ENCODE measurements at places on chromosomes 3 and 15.

- no peak for DNase-seq
Observed at GRCh38 chr3:102443021-102443420, 8.2 kb downstream of the ZPLD1 start.

DNA sequence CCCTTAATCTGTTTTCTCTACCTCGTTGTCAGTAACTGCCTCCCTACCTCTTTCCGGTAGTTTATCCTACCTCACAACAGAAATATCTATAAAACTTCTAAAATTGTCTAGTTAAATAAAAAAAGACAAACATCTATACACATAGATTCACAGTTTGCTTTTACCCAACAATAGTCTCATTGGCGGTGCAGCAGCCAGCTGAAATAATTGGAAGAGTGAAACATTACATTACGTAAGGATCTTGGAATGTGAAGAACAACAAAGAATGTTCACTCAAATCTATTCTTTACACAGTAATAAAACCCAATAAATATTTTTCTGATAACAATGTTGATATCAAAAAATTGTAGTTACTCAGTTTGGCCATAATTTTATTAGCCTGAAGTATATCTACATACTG lies 115.5 kb upstream of the ARPP21 start:
- DNase-seq, result no peak

- no peak for DNase-seq
Observed at GRCh38 chr3:110352841-110353604, 718.6 kb upstream of the NECTIN3 start.

DNA sequence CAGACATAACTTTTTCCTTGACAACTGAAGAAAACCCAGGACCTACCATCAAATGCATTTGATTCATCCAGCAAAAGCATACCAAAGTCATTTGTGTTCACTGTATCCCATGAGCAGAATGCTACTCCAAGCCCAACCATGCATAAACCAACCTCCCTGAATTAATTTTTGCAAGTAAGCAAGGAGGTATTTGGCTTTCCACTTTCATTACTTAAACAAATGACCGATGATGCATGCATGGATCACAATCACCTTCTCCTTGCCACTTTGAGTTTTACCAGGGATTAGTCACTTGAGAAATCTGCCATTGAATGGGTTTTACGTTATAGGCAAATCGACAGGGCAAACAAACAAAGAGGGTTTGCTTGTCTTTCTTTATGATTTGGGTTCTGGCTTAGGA lies 214.8 kb downstream of the FMN1 start:
- no peak for DNase-seq

DNA sequence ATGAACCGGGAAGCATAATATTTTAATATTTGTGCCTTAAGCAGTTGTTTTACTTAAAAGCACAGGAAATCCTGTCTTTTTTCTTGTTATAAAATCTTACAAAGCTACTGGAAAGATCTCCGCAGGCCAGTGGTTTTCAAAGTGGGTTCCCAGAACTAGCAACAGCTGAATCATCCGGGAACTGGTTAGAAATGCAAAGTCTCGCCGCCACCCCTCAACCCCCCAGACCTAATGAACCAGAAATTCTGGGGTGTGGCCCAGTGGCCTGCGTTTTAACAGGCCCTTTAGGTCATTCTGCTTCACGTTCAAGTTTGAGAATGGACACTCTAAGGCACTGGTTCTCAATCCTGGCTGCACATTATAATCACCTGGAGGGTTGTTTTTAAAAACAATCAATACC lies 74.7 kb downstream of the PDZRN3 start:
- no peak for DNase-seq

GRCh38 chr3:37016903-37017302 lies 23.6 kb downstream of the MLH1 start:
- no peak for DNase-seq

GRCh38 chr3:36700537-36701248 lies 63.7 kb downstream of the DCLK3 start:
- peak; percentile 46 for DNase-seq

DNA sequence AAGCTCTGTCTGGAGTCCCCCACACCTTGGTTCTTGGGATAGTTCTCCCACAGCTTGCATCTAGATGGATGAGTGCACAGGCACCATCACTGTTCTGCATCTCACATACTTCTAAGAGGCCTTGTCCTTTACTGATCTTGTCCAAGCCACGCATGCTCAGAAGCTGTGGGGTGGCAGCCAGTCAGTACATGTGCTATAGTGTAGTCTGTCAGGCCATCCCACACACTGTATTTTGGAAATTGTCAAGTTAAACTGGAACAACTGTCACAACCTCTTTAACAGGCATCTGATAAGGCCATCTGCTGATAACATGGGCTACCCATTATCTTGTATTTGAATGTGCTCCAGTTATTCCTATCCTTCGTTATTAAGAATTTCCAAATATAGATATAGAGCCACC lies 296.5 kb upstream of the AZI2 start:
- DNase-seq, result no peak

- DNase-seq, result no peak
Observed at GRCh38 chr15:95557226-95558046, 773.1 kb upstream of the NR2F2 start.

DNA sequence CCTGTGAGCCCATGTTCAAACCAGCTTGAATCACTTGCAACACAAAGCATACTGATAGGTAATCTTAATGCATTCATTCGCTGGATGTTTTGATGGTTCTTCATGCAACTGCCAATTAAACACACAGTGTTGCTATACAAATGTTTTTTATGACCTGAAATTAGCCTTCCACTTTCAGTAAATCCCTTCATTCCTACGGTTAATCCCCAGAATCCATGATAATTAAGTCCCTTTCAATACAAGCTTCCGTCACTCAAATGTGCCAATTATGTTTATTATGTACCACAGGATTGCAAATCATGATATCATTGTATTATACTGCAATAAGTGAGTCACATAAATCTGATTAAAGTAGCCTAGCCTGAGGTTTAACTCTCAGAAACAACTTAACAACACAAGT lies 14.5 kb upstream of the LYZL4 start:
- no peak for DNase-seq

DNA sequence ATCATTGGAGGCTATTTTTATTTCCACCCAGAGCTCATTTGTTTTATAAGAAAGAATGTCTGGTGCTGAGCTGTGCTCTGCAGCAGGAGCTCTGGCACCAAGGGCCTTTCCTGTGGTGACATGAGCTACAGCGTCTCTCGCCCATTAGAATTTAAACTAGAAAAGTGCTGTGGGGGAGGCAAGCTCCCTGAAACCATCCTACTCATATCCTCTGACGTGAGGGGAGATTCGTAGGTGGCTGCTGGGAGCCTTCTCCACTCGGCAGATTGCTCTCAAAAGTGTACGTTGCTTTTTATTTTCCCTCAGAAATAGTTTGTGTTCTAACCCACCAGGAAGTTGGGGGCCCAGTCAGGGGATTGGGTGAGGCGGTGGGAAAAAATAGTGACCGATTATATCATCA lies 76.3 kb upstream of the ARHGEF3 start:
- peak; percentile 57 for DNase-seq

GRCh38 chr15:98519767-98520550 lies 128.4 kb upstream of the IGF1R start:
- DNase-seq, result no peak

GRCh38 chr3:18236726-18237125 lies 188.4 kb downstream of the SATB1 start:
- DNase-seq, result no peak

DNA sequence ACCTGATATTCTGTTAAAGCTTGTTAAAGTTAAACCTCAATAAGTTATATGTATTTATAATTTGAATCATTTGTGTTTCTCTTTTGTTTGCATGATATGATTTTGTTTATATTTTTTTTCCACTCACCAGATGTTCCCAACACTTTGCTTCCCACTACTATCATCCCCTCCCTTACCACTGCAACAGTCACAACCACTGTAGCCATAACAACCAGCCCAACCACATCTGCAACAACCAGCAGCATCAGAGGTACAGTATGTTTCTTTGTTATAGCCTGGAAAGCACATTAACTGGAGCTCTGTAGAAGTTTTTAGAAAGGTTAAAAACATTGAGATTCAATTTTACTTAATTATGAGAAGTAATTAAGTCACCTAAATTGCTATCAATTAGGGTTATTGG lies 1011.9 kb downstream of the VGLL3 start:
- no peak for DNase-seq

- no peak for DNase-seq
Observed at GRCh38 chr3:30524357-30525040, 81.9 kb upstream of the TGFBR2 start.

- peak; percentile 65 for DNase-seq
Observed at GRCh38 chr15:43748376-43748775, 2.1 kb downstream of the PDIA3 start.

GRCh38 chr3:129577925-129578786 lies 28.3 kb downstream of the PLXND1 start:
- DNase-seq, result peak; percentile 8

DNA sequence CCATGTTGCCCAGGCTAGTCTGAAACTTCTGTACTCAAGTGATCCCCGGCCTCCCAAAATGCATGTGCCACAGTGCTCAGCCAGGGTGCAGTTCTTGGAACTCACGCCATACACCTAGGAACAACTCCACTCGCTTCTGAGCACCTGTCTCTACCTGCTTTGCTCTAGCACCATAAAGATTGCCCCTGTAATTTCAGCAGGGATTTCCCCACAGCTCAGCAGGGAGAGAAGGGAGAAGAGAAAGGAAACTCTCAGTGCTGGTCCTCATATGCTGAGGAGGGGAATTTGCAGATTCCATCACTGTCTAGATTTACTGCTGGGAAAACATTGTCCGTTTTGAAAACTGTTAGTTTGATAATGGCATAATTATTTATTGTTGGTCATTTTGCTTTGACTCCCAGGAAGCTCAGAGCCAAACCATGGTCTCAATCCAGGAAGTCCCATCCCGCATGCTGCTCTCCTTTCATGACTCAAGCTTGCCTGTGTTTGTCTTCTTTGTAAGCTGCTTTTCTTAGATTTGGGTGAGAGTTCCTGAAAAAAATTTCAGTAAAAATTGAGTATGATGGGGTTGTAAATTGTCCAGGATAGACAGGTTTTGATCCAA lies 24.2 kb downstream of the TRIM71 start:
- DNase-seq, result no peak

DNA sequence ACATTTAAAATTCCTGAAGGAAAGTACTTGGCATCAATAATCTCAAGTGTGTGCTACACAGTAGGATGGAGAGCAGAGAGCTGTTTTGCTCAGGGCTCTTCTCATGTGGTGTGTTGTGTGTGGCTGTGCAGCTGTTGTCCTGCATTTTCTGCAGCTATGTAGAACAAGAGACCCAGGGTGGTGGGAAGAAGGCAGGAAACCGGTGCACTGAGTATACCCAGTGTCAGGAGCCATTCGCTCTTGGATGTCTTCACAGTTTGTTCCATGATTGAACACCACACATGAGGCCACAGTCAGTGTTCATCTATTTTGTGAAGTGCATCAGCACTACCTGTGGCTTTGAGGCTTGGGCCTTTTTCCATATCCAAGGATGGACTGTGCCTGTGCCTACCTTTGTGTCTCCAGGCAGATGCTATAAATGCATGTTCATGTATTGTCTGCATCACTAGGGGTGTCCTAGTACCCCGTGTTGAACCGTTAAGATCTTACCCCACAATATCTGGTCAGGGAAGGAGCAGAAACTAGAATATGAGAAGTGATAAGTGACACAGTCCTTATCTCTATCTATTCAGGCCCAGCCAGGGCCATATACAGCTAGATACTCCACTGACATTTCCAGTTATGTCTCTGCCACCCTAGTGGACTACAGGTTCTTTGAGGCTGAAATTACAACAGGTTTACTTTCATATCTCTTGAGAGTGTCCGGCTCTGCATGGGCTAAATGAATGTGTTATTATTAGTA lies 194.3 kb downstream of the NR2F2 start:
- no peak for DNase-seq

GRCh38 chr15:101318839-101319238 lies 23.8 kb upstream of the SNRPA1 start:
- no peak for DNase-seq

GRCh38 chr3:133457025-133457424 lies 57.2 kb downstream of the BFSP2 start:
- no peak for DNase-seq

DNA sequence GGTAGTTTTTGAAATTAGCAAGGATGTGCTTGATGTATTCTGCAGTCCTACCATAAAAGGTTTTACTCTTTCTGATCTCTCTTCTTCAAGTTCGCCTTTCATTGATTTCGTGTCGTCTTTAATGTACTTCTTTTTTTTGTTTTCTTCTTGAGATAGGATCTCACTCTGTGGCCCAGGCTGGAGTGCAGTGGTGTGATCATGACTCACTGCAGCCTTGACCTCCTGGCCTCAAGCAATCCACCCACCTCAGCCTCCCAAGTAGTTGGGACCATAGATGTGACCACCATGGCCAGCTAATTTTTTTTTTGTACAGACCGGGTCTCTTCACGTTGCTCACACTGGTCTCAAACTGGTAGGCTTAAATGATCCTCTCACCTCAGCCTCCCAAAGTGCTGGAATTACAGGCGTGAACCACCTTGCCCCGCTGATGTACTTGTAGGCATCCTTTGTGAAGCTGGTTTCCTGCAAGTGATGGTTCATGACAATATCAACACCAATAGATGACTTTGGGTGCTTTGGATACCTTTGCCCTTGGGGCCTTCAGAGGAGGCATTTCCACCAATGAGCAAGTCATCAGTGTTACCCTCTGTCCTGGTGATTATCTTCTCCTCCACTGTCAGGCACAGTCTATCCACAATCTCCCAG lies 28.9 kb upstream of the RNF7 start:
- DNase-seq, result no peak

DNA sequence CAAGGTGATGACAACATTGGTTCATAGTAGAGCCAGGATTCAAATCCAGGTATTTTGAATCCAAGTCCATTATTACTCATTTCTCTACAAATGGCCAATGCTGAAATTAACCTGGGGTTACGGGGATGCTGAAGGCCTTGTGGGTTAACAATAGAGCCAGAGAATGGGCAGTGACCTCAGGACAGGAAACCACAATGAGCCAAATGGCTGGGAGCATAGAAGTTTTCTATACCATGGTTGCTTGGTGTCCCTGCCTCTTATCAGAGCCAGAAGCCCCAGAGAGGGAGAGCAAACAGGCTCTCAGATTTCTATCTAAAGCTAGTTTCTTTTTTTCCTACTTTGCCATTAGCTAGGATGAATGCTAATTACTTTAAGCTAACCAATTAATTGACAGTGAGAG lies 82.3 kb downstream of the TNIK start:
- DNase-seq, result no peak

DNA sequence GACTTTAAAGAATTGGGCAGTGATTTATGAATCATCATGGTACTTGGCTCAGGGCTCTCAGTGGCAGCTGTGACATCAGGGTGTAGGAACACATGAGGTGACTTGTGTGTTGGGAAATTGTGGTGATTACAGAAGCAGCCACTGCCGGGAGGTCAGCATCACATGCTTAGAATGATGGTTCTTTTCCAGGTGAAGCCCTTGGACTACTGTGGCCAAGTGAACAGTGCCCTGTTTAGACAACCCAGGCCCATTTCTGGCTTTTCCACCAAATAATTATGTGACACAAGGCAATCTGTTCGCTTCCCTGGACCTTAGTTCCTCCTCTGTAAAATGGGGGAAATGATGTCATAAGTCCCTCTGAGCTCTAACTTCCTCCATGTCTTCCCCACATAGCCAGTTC lies 139.7 kb upstream of the ROPN1 start:
- DNase-seq, result no peak
